ENCODE measurements at places on chromosomes 5 and 9.

DNA sequence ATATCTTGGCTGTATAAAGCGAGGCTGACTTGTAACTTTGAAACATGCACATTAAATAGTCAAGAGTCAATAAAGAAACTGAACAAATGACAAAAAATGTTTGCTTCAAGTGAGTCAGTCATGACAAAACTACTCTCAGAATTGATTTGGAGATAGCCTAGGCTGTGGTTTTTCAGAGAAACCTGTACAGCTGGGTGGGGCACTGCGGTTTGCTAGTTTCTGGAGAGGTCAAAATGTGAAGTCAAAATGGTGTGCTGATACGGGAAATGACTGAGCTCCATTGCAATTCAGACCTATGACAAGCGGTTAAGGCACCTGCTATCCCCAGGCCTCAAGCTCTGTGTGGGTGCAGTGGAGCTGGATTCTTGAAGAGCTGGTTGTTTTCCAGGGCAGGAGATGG, 10.3 kb upstream of the CD180 start:
- DNase-seq = no peak

- peak; percentile 49 for DNase-seq
Measured at GRCh38 chr5:23208959-23209431, 298.4 kb upstream of the PRDM9 start.

DNA sequence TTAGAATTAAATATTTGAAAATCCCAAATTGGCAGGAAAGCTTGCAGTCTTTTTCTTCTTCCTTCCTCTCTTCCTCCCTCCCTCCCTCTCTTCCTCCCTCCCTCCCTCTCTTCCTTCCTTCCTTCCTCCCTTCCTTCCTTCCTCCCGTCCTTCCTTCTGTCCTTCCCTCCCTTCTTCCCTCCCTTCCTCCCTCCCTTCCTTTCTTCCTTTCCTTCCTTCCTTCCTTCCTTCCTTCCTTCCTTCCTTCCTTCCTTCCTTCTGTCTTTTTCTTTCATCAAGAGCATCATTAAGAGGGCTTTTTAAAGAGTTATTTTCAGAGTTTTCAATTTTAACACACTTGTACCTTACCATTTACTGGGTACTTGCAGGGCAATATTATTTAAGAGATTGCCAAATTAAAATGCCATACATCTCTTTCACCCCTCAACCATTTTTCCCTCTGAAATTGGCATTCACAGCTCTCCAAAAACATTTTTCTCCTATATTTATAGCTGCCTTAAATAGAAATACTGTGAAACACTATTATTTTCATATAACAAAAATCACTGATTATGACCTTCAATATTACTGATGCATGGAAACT, 99.2 kb upstream of the C6 start:
- DNase-seq = no peak

DNA sequence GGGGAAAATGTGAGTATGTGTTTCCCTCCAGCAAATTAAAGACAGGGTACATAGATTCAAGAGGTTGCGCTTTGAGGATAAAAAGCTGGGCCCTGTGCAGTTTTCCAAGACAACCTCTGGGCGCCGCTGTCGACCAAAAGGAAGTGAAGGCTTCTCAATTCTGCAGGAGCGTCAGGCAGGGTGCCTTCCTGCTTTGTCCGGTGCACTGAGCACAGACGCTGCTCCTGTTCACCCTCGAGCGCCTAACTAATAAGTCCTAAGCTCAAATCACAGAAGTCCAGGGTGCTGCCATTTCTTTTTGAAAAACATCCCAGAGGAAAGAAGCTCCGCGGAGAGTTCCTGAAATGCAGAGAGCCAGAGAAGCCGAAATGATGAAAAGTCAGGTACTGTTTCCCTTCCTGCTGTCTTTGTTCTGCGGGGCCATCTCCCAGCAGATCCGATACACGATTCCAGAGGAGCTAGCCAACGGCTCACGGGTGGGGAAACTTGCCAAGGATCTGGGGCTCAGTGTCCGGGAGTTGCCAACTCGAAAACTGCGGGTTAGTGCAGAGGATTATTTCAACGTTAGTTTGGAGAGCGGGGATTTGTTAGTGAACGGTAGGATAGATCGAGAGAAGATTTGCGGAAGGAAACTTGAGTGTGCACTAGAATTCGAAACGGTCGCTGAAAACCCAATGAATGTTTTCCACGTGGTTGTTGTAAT, at the start of gene PCDHGB1:
PCDHGB1 (plus strand) TSS at position 183 of the 703 bp plus-strand sequence; CDS start at position 345, 162 bp downstream.
- DNase-seq = peak; percentile 51
